ENCODE measurements at places on chromosomes 6 and 20.
A peak's percentile ranks its signal among the peaks of the same experiment; 100 is the strongest.

DNA sequence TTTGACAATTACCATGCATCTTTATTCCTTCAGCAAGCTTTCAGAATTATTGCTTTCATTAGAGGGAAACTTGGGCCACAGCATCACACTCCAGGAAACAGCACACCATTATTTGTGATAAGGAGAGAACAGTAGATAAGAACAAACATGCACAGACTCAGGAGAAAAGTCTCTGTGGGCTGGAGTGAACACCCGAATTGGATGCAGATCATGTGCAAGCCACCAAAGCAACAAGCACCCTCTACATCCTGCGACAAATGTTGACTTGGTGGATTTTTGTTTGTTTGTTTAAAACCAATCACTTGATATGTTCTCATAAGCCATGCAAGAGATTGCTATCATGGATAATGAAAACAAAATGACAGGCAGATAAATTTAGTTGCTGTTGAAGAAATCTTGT, 67.7 kb upstream of the ZFP64 start:
- DNase-seq: no peak

GRCh38 chr6:142510211-142510610, 208.4 kb downstream of the ADGRG6 start:
- no peak for DNase-seq

DNA sequence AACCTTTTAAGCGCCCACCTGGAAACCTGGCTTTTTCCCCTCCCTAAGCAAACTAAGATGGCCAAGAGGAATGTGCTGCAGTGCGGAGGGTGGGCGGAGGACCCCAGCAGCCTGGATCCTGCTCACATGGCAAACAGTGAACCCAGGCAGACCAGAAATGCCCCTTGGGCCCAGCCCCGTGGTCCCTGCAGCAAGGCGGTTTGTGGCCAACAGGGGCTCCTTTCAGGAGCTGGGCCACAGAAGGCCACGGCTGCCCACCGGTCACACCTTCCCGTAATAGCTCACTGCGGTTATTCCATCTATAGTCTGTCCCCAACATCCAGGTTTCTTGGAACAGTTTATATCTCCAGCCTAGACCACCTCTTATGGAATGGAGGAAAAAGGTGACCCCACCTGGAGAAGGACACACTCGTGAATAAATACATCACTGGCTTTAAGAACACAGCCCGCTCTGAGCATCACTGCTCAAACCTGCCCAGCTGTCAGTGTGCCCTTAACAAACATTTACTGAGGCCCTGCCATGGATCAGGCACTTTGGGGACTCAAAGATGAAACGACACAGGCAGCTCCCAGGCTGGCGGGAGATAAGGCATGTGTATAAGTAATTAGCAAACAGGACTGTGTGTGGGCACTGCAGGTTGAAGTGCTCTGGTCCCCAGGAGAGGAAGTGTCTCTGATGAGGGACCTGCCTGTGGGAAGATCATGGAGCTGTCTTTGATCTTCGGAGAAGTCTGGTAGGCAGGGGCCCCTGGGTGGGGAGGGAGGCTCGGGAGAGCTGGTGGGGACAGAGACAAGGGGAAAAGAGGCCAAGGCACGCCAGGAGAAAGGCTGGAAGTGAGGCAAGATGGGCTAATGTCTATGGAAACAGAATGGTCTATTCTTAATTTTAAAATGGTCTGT, 3.2 kb upstream of the TUBB1 start:
- DNase-seq: no peak

DNA sequence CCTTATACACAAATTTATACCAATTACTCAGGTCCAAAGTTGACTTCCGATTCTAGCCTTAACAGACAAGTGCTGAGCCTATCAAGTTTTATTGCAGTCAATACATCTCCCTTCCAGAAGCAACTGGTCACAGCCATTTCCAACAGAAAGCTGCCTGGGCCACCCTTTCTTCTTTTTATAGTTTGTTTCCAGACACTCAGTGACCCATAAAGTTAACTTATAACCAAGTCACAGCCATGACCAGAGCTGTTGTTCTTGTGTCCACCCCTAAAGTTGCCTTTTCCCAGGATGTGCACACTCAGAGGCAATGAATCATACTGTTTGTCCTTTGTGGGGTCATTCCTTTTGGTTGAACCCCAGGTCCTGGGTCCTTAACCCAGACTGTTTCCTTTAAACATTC, 89.9 kb downstream of the CD83 start:
- DNase-seq: no peak

DNA sequence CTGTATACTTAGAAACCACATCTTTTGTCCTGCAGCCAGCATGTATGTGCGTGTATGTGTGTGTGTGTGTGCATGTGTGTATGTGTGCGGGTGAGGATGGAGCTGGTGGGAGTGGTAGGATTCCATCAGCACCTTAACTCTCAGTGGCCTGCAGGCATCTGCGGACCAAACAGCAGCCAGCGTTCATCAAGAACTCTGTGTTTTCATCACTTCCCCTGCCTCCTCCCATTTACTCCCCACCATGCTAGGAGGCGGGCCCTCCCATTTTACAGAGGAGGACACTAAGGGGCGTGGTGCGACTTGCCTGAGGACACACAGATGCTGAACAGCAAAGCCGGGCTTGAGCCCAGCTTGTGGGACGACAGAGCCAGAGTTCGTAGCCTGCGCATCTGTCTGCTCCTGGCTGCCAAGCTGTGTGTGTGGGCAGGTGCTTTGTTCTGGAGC, 8.9 kb downstream of the VSTM2L start:
- DNase-seq: no peak

DNA sequence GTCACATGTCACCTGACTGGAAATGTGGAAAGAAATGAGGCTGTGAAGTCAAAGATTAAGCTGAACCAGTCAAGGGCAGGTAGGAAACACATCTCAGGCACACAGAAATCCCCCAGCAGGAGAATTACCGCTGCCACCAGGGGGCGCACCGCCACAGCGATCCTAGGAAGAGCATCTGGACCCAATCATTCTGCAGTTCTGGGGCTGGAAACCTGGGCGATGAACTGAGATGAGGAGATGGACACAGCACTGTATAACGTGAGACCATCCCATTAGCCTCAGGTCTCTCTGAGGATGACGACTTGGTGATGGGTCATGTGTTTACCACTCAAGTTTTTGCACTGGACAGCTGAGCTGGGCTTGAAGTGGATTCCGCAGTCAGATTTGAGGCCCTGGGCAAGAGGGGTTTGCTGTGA, 6.5 kb upstream of the SLC24A3 start:
- DNase-seq: peak; percentile 11

- DNase-seq: no peak
Measured at GRCh38 chr6:26205625-26206574, 118.7 kb downstream of the HFE start.

- no peak for DNase-seq
Measured at GRCh38 chr20:19706463-19706862, 51.6 kb upstream of the RIN2 start.

DNA sequence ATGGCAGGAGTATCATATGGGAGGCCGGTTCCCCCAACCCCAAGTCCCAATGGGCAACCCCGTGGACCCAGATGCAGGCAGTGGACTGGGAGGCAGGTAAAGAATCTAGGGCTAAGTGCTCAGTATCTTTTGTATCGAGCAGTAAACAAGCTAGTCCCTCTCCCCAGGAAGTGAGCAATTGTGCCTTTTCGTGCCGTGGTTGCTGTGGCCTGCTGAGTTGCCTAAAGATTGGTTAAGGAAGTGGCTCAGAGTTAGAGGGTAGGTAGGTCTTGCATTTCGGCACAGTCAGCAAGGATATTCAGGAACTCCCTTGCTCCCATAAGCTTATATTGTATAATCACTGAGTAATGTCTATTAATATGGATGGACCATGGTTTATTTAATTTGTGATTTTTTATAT, 1.3 kb upstream of the DNAH8 start:
- no peak for DNase-seq

DNA sequence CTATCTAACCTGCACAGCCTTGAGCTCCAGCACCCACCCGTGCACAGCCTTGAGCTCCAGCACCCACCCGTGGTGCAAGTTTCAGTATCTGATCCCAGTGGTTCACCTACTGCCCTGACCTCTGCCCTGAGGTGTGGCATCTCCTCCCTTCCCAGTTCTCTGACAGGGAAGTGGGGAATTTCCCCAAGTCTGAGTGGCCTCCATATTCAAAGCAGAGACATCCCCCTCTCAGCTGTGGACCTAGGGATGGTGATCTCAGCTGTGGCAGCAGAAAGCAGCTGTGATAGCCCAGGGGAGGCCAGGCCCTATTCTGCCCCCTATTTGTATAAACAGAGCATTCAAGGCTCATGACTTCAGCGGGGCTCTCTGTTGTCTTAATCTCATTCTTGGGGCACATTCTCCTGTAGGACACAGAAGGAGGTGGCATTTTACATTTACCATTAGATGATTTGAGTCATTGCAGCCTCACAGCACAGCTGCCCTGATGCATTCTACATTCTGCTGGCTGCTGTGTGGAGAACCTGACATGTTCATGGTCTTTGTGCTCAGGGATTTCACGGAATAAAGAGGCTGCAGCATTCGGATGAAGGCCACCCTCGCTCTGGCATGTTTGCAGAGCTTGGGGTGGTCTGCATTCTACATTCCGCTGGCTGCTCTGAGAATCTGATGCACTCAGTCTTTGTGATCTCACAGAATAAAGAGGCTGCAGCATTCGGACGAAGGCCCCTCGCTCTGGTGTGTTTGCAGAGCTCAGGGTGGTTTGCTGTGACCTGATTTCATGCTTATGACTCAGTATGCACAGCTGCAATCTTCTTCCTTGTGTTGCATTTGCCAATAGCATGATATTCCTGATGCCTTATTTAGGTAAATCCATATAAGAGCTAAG, 16.9 kb downstream of the GPR31 start:
- no peak for DNase-seq

DNA sequence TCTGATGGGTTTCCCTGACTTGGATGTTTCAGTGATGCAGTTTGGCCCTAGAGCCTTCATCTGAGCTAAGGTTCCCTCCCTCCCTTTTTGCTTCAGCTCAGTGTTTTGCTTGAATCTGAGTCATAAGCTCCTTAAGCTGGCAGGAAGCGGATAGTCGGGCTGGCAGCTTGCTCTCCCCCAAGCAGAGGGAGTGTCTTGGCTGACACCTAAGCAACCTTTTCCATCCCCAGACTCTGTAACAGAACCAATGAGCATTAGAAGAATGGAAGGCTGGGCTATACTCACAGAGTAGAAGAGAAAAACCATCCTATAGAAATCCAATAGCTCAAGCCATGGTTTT, 98.3 kb downstream of the HAO1 start:
- no peak for DNase-seq

DNA sequence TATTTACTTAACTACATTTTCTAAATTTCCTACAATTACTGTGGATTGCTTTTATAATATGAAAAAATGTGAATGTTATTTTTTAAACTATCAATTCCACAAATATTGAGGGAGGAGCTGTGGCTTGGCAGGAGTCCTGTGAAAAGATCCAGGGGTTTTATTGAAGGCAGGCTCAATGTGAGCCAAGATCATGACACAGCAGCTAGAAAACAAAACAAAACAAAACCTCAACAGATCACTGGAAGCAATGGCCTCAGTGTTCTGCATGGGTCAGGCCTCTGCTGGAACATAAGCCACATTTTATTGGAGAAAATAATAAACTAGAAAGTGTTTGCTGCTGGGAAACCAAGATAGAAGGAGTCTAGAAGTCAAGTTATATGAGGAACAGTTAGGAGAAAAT, 19.4 kb upstream of the RCAN2 start:
- no peak for DNase-seq

DNA sequence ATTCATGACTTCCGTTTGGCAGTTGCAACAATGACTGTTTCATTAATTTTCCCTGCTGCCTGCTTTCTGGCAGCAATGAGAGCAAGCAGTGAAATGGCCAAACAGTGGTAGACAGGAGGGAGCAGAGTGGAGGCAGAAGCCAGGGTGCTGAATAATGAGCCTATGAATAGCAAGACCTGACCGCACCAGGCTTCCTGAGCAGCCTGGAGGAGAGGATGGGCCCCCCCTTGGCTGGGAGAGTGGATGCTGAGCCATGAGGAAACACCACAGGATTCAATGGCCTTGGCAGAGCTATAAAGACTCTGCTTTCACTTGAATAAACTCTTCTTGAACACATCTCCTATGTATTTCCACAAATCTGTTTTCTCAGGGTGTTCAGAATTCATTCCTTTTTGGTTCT, 68.1 kb upstream of the SNRPB2 start:
- DNase-seq: no peak

DNA sequence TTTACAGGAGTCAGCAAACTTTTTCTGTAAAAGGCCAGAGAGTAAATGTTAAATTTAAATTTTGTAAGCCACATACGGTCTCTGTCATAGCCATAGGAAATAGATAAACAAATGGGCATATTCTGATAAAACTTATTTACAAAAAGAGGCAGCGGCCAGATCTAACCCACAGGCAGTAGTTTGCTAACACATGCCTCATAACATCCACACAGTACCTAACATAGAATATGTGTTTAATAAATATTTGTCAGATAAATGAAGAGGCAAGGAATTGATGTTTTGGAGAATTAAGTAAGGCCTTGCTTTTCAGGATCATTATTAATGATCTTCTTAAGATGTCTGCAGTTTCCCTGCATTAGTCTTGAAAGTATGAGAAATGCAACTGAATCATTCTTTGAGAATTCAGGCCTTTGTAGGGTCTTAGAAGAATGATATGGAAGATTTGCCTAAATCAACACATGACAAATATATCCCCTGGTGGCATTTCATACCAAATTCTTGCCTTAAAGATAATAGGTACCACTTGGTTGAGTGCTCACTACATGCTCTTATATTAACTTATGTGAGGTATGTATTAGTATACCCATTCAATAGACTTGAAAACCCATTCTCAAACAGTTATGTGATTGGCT, 39.3 kb upstream of the TRAM2 start:
- DNase-seq: no peak

- DNase-seq: no peak
Measured at GRCh38 chr20:43840382-43841070, 74.1 kb upstream of the TOX2 start.

- no peak for DNase-seq
Measured at GRCh38 chr6:125658136-125658535, 91.3 kb upstream of the HEY2 start.

DNA sequence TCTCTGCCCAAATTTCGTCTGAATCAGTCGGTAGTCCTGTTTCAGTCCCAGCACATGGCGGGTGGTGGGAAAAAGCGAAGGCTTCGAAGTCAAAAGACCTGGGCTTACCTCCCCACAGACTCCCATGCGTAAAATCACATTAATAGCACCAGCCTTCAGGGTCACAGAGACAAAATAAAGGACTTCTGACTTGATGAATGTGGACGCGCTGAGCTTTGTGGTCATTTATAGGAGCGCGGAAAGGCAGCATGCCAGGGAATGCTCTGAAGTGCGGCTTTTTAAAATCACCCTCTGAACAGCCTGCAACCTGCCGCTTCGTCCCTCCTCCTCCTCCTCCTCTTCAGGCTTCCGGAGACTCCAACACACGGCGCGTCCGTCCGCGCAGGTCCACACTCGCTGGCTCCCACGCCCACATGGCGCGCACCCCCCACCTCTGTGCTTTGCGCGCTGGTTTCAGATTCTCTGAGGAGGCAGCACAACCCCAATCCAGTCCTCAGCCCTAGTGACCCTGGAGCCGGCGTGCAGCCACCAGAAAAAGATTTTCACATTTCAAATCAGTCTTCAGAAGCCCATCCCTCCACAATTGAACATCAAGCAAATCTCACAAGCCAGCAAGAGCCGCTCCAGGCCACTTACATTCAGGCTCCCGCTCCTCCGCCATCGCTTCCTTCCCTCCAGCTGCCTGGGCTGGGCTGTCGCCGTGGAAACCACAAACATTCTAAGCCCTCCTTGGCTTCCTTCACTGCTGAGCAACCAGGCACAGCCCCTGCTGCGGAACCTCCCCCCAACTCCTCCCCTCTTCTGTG, at the start of gene C6orf118:
Gene C6orf118, minus strand, starts transcription at position 680 of the 806 bp plus-strand sequence. Its CDS starts 19 bp downstream, at position 661.
- no peak for DNase-seq

- DNase-seq: no peak
Measured at GRCh38 chr20:18781509-18781908, 32.1 kb upstream of the SCP2D1 start.

GRCh38 chr6:3471286-3471685, 14.4 kb upstream of the SLC22A23 start:
- no peak for DNase-seq
